NCI-H2081 (cell line): ENCODE measurements at places on chromosomes 6 and 20.

DNA sequence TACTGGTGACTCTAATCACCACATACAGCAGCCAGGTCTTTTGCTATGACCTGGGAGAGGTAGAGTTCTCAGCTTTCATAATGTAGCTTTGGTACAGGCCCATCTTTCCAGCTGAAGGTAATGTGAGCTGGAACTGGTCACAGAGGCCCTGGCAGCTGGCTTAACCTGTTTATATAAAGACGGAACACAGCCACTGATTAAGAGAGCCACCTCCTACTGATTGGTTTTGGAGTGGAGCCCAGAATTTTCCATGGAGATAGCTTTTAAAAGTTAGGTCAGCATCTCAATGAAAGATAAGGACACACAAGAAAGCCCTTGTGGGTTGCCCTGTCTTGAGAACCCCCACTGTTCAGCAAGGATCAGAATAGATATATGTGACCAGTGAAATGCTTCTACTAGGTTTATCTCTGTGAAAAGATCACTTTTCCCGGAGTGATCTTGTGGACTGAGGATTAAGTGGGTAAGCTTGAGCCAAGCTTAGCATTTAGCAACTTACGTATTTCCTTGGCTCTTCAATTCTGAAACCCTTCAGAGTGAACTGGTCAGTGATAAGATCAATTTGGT, 213.7 kb upstream of the CITED2 start:
- DNase-seq = peak; percentile 63

- no peak for DNase-seq
Observed at GRCh38 chr6:14770572-14770971, 475.3 kb upstream of the JARID2 start.

DNA sequence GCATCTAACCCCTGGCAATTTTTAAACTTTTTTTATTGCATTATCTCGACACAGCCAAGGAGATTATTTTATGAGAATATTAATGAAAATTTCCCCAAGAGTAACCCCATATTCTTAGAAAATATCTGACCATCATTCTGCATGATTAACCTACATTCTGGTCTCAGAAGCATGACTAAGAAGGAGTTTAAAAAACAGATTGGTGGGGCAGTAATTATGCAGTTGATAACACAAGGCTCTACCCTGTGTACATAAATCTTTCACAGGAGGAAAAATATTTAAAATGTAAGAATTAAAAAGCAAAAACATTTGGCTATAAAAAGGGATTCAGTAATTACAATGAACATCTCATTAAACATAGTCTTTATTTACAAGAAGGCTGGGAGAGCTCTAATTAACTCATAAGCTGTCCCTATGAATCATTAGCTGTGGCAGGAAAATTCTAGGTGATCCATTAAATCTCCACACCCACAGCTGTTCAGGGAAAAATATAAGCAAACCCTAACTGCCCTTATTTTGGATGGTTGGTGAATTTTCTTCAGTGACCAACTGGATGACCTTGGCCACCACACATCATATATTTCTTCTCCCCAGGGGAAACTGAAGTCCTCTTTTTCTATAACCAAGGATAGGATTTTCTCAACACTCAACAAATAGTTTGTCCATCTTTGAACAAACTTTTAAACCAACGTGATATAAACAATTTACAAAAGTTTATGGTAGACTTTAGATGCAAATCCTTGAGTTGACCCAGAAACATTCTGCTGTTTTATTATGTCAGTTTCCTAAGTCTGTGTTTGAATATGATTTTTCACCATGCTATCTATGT, 59.5 kb downstream of the PDE7B start:
- DNase-seq = peak; percentile 12

DNA sequence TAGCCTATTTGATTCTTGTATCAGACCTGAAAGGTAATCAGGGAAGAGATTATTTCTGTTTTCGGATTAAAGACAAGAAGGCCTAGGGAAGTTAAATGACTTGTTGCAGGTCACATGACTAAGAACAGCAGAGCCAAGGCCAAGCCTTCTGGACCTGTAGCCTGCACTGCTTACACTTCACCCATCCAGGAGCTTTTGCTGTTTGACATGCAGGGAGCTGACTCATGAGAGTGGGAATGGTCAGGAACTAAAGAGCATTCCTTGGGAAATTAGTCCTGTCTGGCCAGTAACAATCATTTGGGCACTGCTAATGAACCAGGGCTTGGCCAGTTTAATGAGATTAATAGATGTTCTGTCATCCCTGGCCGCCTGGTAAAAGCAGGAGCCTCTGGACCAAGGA, 46.8 kb downstream of the EIF2S2 start:
- no peak for DNase-seq

- DNase-seq = no peak
Observed at GRCh38 chr6:4665489-4666417, 110.5 kb upstream of the CDYL start.

GRCh38 chr20:13432126-13432525, 206.6 kb downstream of the TASP1 start:
- no peak for DNase-seq

DNA sequence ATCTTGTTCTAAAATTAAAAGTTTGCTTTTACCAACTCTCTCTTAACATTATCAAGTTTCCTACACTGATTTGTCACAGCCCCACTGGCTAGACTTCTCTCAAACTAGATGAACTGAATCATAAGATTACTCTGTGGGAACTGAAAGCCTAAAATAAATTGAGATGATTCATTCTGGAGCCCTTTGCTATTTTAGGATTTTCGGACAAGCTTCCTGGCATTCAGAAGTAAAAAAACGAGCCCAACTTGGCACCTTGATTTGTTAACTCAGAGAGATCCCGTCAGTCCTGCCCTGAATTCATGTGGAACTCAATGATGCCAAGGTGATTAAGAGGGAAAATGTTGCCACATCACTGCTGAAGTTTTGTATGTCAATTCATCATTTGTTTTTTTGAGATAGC, 122.0 kb upstream of the NRSN1 start:
- no peak for DNase-seq

DNA sequence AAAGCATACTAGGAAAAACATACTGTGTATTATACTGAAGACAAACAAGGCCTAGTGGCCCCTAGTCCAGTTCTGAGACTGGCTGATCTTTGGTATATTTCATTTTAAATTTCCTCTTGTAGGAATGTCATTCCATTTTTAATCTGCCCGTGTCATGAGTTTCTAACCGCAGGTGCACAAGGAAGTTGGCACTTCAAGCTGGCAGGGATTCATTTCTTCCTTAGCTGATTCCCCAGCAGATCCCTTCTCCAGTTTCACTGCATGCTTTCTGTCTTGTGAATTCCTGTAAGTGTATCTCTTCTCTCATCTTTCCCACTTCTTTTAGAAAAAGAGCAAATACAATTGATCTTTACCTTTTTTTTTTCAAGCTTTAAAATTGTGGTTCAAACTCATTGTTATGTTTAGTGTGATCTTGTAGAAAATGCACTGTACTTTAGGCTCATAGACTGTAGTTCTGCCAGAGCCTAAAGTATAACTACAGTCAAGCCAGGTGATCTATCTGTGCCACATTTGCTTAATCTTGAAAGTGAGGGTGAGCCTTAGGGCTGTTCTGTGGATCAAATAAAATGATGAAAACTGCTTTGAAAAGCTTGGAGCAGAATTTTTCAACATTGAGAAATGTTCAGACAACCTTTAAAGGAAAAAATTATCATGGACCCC, 37.0 kb downstream of the RNF217 start:
- DNase-seq = no peak

GRCh38 chr20:31637660-31638059, at the start of gene COX4I2:
Gene COX4I2 (plus strand): TSS chr20:31637912. CDS start chr20:31639018, 1,106 bp downstream.
- no peak for DNase-seq

- no peak for DNase-seq
Observed at GRCh38 chr6:159168536-159169192, 536 bp upstream of the FNDC1 start.

- DNase-seq = peak; percentile 45
Observed at GRCh38 chr20:34983995-34984735, 28.5 kb downstream of the MYH7B start.
